ENCODE measurements at places on chromosomes 12 and 14.

DNA sequence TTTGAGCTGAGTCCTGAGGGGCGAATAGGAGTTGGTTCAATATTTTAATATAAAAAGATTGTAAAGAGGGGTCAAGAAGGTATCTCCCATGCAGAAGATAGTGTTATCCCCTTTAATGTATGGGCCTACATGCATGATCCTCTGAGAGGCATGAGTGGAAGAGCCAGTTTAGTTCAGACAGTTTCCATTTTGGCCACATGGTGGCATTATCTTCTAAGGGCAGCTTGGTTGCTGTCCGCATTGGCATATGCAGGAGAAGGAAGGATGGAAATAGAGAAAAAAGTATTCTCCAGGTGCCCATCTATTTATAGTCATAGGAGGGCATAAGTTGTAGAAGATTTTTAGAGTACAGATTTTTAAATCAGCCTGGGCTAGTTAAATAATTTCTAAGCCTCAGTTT lies 5.4 kb downstream of the SAMD4A start:
- no peak for DNase-seq

DNA sequence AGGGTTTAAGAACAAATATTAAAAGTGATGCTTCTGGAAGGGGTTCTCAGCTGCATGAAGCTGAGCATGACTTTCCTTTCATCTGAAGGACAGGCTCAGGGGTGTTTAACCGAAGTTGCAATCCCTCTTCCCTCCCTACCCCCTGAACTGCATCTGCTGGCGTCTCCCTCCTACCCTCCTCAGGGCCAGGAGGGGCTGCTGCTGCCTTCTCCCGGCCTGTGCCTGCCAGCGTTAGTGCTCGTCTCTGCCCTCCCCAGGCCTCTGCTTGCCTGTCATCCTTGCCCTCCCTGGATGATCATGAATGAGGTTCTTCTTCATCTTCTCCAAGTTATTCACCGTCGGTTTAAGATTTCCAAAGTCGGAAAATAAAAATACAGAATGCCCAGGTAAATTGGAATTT lies 12.2 kb downstream of the SMOC1 start:
- no peak for DNase-seq

DNA sequence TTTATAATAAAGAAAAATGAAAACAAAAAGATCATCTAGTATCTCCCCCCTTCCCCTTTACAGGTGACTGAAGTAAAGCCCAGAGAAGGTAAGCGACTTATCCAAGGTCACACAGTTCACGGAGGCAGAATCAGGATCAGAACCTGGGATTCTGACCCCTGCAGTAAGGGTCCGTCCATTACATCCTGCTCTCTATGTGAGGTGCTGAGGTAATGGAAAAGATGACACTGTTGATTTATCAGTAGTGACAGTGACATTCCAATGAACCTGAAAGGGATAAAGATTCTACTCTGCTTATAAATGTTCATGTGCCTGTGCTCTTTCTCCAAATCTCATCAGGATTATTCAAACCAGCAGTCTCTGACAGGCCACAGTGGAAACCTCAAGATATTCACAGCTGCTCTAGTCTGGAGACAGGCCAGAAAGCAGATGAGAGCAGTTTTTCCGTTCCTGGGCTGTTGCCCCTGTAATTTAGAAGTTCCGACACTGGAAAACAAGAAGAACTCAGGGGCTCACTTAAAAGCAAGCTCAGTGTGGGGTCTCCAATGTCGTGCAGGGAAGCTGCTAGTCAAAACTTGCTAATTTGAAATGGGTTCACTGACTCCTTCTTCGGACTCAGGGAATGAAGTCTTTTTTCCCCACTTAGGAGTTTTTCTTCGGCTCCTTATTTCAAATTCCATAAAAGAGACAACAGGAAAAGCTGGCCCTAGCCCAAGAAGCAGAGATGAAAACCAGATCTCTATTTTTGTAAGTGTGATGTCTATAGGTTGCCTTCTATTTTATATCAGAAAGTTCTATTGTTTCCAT lies 131.8 kb upstream of the EEA1 start:
- DNase-seq: no peak

DNA sequence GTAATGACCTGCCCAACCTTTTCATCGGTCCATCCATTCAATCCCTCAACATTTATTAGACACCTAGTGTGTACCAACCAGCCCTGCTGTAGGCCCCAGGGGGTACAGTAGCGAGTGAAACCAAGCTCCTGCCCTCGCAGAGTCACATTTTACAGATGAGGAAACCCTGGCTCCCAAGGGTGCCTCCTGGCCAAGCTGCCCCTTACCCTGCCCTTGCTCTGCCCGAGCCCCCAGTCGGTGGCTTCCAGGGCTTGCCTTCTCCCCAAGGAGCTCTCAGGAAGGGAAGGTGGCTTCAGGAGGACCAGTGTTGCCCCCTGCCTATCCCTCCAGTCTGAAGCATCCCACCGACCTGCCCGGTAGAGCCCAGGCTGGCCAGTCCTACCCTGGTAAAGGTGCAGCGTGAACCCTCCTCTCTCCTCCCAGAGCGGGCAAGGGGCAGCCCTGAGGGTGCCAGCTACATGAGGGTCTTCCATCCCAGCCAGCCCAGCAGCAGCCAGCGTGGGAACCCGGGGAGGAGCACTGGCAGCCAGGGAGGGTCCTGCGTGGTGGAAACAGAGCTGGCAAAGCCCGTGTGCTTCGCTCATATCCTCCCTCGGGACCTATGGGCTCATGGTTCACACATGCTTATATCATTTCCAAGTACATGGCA lies 670 bp upstream of the BEGAIN start:
- DNase-seq: no peak

GRCh38 chr12:88855301-88855700 lies 275.0 kb upstream of the KITLG start:
- no peak for DNase-seq

GRCh38 chr14:39005044-39005880 lies 97.8 kb downstream of the SEC23A start:
- no peak for DNase-seq

DNA sequence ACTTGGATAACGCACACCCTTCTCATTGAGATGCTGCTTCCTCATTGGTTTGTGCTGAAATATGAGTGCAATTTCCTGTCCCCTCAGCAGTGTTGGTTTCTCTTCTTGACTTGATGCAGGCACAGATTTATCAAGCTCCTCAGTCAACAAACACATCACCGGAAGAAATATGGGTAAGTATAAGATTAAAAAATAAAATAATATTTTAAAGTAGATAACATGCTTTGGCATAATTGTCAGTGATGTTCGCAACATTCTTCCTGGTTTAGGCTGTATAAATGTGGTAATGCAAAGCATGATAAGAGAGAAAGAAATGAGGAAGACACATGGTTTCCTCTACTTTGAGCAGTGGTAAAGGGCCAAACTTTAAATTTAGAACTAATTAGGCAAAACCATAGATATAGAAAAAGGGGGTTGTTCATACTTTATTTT lies at the start of gene GPR65:
TSS of gene GPR65 (plus strand) at position 86 of the 432 bp plus-strand sequence. CDS start 5,713 bp downstream, outside the sequence.
- no peak for DNase-seq

DNA sequence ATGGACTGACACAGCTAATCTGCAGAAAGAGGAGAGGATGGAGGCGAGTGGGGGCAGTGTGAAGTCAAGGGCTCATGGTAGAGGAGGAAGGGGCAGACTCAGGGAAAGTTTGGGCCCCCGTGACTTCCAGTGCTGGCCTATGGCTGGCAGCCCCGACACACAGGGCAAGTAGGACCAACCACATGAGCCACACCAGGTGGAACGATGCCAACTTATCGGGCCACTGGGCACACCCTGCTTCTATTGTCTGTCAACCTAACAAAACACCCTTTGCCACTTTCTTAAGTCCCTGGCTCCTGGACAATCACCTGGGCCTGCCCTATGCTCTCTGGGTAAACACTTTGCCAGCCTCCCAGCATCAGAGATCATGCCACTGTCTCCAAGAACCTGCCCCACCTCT lies 65.2 kb upstream of the PSMC1 start:
- DNase-seq: no peak

DNA sequence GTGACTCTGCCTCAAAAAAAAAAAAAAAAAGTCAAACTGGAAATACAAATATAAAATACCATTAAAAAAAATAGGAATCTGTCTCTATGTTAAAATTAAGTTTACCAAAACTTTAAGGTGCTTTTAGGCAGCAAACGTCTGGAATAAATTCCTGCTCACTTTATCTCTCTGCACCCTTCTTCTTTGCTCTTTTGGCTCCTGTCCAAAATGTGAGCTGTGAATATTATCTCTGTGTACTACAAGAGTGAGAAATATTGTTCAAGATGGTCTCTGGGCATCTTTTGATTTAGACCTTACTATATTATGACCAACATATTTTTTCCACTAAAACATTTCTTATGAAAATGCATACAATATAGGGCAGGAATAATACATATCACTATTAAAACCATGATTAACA lies 63.7 kb downstream of the PUS7L start:
- DNase-seq: no peak

GRCh38 chr12:96211988-96212387 lies 17.8 kb downstream of the ELK3 start:
- no peak for DNase-seq

GRCh38 chr12:106331599-106331998 lies 25.9 kb upstream of the POLR3B start:
- DNase-seq: no peak

- no peak for DNase-seq
Observed at GRCh38 chr12:106307181-106307580, 4.6 kb downstream of the TCP11L2 start.

- no peak for DNase-seq
Observed at GRCh38 chr12:121717041-121717699, 4.6 kb downstream of the TMEM120B start.

DNA sequence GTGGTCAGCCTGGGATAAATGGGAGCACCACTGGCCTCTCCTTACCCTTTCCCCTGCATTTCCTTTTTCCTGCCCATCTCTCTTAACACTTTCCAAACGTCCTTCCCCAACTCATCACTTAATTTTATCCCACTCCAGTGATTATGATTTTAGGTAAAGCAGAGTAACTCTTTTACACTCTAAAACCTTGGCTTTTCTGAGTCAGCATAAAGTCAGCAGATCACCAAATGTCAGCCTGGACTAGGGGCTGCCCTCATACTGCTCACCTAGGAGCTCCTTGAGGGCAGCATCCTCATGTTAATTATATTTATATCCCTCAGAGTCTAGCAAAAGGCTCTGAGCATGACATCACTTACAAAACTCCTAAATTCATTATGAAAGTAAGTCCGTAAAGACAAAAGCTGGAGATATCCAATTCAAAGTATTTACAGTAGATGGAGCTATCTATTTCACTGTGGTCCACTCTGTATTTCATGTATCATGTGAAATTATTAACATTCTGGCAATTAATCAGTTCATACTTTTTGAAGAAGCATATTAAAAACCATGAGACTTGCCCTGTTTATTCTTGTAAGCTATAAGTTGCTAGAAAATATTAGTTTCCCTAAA lies 17.0 kb upstream of the DICER1 start:
- DNase-seq: no peak

DNA sequence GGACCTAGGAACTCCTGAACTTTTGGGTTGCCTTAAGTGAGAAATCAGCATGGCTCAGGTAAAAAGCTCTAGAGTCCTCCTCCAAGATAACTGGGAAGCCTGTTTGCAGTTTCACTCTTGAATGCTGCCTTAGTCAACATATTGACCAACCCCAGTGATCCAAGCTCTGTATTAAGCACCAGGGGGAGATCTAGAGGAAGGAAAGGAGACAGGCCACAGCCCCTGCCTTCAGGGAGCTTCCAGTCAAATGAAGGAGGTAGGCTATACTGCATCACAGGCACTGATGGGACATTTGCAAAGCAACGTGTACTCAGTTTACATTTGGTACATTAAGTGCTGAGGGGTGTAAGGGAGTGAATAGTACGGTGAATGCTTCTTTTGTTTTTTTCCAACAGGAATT lies 1.2 kb upstream of the CSAD start:
- no peak for DNase-seq

GRCh38 chr14:71996610-71997009 lies 64.4 kb downstream of the RGS6 start:
- no peak for DNase-seq

GRCh38 chr12:83140135-83140534 lies 453.4 kb downstream of the TMTC2 start:
- no peak for DNase-seq

DNA sequence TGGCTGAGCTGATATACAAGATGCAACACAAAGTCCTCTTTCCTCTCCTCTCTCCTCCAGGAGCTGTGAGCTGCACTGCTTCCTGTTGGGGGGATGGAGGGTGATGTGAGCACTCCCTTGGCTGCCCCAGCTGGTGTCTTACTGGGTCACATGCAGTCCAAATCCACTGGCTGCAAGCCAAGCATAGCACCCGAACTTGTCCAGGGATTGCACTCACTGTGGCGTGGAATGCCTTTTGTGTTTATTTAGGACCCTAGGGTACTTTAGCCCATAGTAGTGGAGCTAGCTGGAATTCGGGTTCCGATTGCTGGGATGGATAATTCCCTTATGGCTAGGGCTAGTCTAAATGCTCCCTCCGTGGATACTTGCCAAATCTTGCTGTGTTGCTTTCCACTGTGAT lies 424.9 kb upstream of the SYT1 start:
- DNase-seq: no peak

DNA sequence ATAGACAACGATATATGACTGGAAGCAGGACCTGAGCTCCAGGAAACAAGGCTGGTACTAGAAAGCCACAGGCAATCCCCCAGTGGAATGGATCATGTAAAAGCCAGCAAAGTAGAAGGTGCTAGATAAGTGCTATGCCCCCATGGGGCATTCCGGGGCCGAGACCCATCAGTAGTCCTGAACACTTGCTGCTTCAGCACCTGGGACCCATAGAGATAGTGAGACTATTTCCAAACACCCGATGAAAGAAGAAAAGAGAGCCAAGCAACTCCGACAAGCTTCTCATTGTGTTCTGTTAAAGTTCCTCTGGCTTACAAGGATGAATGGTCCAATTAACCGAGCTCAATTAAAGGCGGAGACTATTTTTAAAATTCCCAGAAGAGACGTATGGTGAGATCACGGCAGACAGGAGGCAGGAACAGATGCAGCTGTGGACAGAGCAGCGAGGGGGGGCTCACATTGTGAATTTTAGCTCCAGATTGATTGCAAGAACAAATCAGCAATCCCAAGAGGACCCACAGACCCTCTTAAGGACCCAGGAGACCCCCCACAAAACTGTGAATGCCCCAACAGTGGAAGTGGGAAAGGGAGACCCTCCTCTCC lies 142.5 kb upstream of the OVCH1 start:
- no peak for DNase-seq

GRCh38 chr12:111640506-111640905 lies 41.4 kb upstream of the ATXN2 start:
- DNase-seq: no peak

DNA sequence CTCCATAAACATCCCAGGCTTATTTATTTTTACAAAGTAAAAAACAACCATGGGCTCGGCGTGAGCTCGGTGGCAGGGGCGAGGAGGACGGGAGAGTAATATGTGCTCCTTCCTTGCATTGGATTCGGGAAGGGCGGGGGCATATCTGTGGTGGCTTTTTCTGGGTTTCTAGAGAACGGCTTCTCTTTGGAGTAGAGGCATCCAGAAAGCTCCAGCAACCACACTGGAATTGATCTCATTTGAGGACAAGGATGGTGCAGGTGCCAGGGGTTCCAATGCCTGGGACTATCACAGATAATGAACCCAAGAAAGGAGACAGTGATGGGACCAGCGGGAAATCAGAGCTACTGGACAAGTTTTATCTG lies 18.9 kb downstream of the ADGRD1 start:
- DNase-seq: no peak

- no peak for DNase-seq
Observed at GRCh38 chr14:92914087-92914656, 8.8 kb upstream of the CHGA start.

Measured in activated CD4-positive, alpha-beta T cell treated with anti-CD3 and anti-CD28 coated beads, Interleukin-2, amount 50 U/mL, for 24 hours (primary cell).